ENCODE measurements at places on chromosomes 1 and 21. TPM values are rescaled to one million over a fixed set of nuclear protein-coding genes. Genes with fewer than 3 reads are reported as not detected.

NR5A2 gene
- total RNA-seq = not detected

SPRR5 gene
- total RNA-seq = not detected

ATP1A4 gene
- not detected for total RNA-seq

SHE gene
- 0.17 TPM for total RNA-seq

AMPD1 gene
- total RNA-seq = not detected

USH2A gene
- 0.05 TPM for total RNA-seq

INAVA gene
- 28.1 TPM for total RNA-seq

OLIG2 gene
- not detected for total RNA-seq

ECM1 gene
- 0.60 TPM for total RNA-seq

PTAFR gene
- 14.2 TPM for total RNA-seq

FCGR3B gene
- total RNA-seq = not detected

CYP4Z1 gene
- not detected for total RNA-seq

CFHR5 gene
- not detected for total RNA-seq

GJA8 gene
- not detected for total RNA-seq

TNFSF18 gene
- total RNA-seq = 0.10 TPM

DNA sequence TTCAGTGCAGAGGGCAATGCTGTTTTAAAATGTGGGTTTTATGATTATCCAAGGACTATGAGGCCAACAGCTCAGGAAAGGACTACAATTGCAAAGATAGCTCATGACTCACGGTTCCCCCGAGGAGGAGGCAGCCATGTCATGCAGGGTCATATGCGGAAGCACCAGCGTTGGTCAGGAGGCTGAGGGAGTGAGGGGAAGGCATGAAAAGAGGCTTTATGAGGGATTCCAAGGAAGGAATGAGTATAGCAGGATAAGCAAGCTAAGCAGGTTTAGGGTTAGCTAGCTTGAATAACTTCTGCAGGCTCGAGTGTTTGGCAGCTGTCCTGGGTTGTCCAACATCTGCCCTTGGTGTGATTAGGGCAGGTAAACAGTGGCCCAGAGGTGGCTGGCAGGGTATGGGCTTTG is 495.1 kb downstream of the SETD4 start:
- DNase-seq = peak; percentile 34

DNA sequence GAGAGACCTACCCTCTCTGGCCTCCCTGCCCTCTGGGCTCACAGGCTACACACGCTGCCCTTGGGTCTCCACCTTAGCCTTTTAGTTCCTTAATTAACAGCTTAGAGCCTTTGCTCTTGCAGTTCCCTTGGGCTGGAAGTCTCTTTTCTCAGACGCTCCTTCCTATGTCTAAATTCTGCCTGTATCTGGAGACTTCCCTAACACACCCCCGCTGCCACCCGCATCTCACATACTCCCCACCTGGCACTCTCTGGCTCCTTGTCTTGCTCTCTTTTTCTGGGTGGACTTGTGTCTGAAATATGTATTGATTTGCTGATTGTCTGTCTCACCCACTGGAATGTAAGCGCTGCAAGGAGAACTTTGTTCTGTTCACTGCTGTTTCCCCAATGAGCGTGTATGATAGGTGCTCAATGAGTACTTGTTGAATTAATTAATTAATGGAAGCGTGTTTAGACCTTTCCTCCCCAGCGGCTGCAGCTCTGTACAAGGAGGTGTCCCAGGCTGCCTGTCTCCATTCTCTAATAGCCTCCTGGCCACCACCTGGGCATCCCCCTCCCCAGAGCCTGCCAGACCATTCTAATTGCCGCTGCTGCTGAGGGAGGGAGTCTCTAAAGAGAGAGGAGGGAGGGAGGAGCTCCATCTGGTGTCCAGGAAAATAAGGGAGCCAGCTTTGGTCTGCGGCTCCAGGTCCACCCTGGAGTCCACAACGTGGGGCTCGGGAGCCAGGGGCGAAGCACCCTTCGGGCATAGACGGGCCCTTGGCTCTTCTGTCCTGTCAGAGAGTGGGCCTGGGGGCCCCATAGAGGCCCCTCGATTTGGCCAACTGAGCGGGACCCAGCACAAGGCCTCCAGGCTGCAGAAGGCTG is 95.4 kb downstream of the RNF220 start:
- no peak for DNase-seq

GRCh38 chr21:18772404-18772803 is 368.8 kb upstream of the TMPRSS15 start:
- DNase-seq = peak; percentile 11

DNA sequence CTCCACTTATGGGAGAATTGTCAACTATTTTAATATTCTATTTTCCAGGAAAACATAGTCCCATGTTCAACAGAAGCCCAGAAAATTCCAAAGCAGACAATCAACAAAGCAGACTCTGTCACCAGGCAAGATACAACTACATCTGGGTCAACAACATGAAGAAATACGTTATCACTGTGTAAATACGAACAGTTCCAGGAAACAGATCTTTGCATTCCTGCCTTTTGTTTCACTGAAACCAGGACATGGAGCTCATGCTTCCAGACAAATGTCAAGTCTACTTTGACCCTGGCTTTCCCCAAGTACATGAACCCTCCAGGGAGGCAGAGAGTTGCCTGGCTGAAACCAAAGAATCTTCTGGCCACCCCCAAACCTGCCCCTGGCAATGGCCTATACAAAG is 106.7 kb downstream of the SETD4 start:
- peak; percentile 7 for DNase-seq

DNA sequence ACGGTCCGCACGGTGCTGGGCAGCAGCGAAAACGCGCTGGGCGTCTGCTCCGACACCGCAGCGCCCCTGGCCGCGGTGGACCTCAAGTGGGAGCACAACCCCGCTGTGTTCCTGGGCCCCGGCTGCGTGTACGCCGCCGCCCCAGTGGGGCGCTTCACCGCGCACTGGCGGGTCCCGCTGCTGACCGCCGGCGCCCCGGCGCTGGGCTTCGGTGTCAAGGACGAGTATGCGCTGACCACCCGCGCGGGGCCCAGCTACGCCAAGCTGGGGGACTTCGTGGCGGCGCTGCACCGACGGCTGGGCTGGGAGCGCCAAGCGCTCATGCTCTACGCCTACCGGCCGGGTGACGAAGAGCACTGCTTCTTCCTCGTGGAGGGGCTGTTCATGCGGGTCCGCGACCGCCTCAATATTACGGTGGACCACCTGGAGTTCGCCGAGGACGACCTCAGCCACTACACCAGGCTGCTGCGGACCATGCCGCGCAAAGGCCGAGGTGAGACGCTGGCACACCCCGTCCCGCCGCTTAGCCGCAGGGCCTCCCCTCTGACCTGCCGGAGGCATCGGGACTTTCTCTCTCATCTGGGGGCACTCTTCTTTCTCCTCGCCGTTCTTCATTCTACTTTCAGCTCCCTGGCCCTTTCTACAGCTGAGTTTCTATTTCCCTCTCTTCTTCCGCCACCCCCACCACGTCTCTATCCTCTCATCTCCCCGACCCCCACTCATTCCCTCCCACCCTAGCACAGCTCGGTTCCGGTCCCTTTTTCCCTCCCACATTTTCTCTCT is 1.0 kb downstream of the NPR1 start:
- no peak for DNase-seq

DNA sequence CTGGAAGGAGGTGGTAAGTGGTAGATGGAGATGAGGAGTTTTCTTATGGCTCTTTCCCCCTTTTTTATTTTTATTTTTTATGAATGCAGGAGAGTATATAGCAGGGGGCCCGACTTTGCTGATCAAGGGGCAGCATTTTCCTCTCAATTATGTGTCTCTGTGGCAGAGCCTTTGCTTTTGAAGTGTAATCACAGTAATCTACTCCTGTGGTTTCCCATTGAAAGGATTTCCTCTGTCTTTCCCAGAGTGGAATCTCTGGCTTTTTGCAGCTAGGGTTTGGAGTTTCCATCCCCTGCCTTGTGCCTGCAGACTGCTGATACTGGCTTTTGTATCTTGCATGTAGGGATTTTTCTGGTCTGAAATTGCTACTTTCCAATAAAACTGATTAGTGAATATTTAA is 29.1 kb downstream of the ARID1A start:
- DNase-seq = no peak

- no peak for DNase-seq
Observed at GRCh38 chr1:2151252-2151651, 43.3 kb downstream of the FAAP20 start.

- DNase-seq = no peak
Observed at GRCh38 chr21:40404396-40404800, 442.6 kb downstream of the DSCAM start.

DNA sequence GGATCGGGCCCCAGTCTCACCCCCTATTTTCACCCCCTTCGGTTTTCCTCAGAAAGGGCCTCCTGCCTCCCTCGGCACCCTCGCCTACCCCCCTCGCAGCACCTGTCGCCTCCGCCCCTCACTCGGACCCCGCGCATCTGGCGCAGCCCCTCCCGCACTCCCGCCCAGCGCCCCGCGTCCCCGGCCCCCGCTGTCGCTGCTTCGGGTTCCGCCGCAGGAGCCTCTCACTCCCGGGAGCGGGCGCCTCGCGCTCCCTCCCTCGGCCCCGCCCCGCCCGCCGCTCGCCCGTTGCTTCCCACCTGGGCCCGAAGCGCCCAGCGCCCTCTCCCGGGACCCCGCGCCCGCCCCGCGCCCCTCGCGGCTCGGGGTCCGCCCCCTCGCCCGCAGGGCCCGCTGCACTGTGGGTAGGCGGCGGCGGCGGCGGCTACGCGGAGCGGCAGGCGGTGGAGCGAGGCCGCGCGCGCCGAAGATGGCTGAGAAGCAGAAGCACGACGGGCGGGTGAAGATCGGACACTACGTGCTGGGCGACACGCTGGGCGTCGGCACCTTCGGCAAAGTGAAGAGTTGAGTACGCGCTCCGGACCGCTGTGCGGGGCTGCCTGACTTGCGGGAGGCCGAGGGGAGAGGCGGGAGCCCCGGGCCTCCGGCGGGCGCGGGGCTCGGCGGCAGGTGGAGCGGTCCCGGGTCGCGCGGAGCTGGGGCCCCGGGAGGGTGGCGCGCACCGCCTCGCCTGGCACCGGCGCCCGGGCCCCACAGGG is at the start of gene PRKAA2:
Gene PRKAA2 (plus strand): TSS at position 396 of the 758 bp plus-strand sequence. CDS start 74 bp downstream, at position 470.
- no peak for DNase-seq

GRCh38 chr1:210328746-210329503 is at the start of gene HHAT:
Gene HHAT, plus strand, starts transcription at chr1:210328902. Its CDS starts 20,074 bp downstream, at chr1:210348976.
- DNase-seq = peak; percentile 37

DNA sequence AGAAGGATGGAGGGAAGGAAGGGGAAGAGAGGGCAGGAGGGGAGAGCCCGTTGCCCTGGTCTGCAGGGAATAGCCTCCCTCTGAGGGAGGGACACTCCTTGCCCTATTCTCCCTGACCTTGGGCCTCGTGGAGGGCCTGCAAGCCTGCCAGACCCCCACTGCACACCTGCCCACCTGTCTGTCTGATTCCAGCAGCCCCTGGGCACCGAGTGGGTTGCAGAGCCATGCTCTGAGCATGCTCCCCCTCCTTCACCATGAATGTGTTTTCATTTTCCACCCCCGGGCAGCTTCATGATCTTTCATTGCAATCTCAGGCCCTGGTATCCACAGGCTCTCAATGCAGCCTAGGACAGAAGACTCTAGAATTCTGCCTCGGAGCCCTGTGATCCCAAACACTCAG is 5.1 kb upstream of the NPHP4 start:
- no peak for DNase-seq

DNA sequence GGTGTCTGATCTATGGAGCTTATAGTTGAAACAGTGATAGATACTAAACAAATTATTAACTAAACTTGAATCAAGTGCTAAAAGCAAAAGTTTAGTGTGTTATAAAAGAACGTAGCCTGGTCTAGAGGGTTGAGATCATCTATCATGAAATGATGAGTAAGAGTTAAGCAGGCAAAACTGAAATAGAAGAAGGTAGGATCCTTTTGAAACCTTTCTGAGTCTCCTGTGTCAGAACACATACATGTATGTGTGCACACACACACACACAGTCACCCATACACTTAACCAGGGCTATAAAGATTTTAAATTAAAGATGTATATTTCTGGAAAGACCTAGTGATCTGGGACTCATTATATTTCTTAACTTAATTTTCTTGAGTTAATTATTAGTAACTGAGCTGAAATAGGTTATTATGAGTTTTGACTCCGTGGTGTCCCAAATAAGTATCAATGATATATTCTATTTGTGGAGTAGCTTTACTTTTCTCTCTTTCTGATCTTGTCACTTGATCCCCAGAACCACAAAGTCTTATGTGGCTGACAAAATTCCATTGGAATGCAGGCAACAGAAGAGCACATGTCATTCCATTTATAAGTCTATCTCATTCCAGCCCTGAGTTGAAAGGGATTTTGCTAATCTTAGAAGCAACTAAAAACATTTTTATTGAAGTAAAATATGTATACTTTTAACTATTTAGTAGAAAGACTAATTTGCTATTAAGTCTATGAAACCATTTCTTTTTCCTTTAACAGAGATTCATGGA is 70.7 kb downstream of the PRRX1 start:
- DNase-seq = no peak

DNA sequence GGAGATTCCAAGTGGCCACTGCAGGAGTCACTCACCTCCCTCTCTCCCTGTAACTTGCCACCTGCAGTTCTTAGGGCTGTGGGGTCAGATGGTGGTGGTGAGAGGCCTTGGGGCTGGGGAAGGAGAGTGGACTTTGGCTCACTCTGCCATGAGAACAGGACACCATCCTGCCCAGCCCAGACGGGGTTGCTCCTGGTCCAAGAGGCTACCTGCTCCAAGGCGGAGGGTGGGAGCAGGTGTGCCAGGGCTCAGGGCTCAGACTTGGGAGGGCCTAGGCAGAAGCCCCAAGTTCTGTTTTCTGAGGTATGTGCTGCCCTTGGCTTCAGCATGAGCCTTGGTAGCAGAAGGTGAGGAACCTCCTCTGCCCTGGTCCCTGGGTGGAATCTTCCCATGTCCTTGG is 11.4 kb upstream of the KCNC4 start:
- DNase-seq = no peak

- no peak for DNase-seq
Observed at GRCh38 chr1:111236806-111237205, 9.3 kb downstream of the CHI3L2 start.

- DNase-seq = no peak
Observed at GRCh38 chr1:193185901-193186731, at the start of gene B3GALT2. Gene B3GALT2, minus strand, starts transcription at chr1:193186613. Its CDS starts 5,051 bp downstream, at chr1:193181562.

DNA sequence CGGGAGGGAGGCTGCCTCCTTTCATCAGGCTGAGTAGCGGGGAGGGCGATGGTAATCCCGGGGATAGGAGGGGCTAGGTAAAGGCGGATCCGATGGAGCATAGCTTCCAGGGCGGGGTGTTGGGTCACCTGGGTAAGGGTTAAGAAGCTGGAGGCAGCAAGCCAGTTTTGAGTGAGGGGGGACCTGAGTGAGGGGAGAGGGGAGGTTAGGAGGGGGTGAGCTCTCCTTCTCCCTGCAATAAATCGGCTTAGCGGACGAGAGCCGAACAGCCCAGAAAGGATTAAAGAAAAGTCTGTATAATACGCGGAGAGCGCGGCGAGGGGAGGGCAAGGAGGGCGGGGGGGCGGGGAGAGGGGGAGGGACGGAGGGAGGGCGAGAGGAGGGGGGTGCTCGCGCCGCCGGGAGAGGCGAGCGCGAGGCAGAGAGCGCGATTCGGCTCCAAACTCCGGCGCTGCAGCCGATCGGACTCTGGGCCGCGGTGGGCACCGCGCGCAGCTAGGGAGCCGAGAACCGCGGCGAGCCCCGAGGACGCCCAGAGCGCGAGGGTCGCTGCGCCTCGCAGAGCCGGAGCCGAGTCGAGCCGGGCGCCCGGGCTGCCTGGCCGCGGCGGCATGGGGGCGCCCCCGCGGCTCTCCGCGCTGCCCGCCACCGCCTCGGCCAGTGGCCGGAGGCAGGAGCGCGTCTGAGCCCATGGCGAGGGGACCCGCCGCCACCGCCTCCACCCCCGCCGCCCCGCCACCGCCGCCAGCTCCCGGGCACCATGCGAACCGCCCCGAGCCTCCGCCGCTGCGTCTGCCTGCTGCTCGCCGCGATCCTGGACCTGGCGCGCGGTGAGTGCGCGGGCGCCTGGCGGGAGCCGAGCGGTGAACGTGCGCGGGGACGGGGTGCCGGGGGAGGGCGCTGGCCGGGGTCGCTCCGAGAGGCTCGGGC is at the start of gene IGSF21:
Gene IGSF21 (plus strand): TSS at position 430 of the 930 bp plus-strand sequence. CDS start 331 bp downstream, at position 761.
- no peak for DNase-seq

- DNase-seq = peak; percentile 90
Observed at GRCh38 chr1:156122519-156123355, 8.2 kb downstream of the LMNA start.
